ENCODE measurements at places on chromosomes 2 and 18.

- no peak for DNase-seq
Measured at GRCh38 chr2:69580486-69580885, 63.1 kb downstream of the AAK1 start.

DNA sequence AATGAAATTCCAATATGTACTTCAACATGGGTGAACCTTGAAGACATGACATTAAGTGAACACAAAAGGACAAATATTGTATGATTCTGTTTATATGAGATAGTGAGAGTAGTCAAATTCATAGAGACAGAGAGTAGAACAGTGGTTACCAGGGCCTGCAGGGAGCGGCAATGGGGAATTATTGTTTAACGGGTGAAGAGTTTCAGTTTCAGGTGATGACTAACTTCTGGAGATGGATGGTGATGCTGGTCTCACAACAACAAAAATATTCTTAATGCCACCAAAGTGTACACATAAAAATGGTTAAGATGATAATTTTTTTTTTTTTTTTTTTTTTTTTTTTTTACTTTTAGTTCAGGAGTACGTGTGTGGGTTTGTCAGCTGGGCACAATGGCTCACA, 109.4 kb upstream of the TMEM200C start:
- peak; percentile 95 for DNase-seq

GRCh38 chr2:205022841-205023240, 477.6 kb downstream of the PARD3B start:
- DNase-seq: no peak

DNA sequence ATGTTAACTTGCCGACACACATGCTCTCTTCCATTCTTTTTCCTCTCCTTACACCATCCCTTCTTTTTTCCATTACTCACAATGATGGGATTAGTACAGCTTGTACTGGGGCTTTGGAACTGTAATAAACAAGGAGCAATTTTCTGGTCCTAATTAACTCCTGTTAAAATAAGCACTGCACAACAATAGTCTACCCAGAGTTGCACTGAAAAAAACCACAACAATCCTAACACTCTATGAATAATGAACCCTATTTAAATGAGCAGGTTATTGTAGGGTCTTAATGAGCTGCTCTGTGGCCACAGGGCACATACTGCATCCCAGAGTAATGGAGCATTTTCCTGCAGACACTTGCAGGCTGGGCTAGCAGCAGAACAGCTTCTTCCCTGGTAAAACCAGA, 380.3 kb downstream of the NRXN1 start:
- DNase-seq: no peak

- DNase-seq: no peak
Measured at GRCh38 chr18:53219853-53220252, 879.9 kb downstream of the DCC start.

DNA sequence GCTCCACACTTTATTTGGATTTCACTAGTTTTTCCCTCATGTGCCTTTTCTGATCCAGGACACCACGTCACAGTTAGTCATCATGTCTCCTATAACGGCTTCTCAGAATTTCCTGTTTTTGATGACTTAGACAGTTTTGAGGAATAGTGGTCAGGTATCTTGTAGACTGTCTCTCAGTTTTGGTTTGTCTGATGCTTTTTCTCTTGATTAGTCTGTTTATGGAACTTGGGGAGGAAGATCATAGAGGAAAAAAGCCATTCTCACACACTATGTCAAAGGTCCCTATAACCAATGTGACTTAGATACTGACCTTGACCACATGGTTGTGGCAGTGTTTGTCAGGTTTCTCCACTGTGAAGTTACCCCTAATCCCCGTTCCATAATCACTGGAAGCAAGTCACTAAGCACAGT, 89.0 kb downstream of the RAPH1 start:
- DNase-seq: no peak

GRCh38 chr2:214389334-214389733, 21.5 kb upstream of the VWC2L start:
- no peak for DNase-seq

- DNase-seq: no peak
Measured at GRCh38 chr2:37914340-37914739, 10.7 kb upstream of the RMDN2 start.

DNA sequence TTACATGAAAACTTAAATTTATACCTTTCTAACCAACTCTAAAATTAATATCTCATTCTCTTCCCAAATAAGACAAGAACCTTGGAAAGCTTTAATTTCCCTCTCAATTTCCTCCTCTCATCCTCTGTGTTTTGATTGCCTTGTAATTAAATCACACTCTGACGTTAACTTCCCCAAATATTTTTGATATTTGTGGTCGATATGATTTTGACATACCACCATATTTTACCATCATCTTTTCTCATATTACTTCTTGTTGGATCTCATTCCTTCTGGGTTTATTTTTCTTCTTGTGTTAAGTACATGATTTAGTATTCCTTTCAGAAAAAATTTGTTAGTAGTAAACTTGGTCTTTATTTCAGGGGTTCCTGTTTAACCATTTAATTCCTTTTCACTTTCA, 69.6 kb downstream of the RDH14 start:
- DNase-seq: no peak

DNA sequence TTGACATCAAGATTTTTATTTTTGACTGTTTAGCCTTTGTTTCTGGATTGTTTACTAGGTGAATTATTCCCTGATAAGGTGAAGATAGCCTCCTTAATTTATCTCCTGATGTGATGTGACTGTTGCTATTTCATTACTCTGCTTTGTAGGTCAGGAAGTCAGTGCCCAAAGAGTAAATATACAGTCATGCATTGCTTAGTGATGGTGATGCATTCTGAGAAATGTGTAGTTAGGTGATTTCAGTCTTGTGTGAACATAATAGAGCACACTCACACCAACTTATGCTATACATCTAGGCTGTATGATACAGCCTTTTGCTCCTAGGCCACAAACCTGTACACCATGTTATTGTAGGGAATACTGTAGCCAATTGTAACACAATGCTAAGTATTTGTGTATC, 102.4 kb upstream of the THUMPD2 start:
- no peak for DNase-seq

- DNase-seq: no peak
Measured at GRCh38 chr2:230902180-230902899, 22.7 kb downstream of the GPR55 start.

DNA sequence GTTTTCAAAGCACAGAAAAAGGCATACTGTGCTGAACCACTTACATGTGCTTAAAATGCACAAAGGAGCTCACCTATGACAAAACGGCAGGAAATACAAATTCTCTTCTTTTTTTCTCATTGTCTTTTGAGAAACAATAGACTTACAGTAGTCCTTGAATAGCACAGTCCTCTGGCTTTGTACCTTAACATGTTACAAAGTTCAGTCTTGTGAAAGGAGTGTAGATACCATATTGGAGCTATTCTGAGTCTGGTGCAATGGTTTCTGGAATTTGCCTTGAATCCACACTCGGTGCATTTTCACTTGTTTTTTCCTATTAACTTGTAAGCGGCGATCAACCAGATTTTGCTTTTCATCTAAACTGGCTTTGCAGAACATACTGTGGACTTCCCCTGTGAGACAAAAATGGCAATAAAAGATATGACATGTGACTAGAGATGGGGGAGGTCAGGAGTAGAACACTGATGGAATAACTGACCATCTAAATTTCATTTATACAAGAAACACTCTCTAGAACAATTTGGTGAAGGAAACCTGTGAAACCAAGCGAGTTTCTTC, 109.7 kb downstream of the METTL8 start:
- DNase-seq: no peak

GRCh38 chr2:175726223-175726622, 275.8 kb downstream of the LNPK start:
- no peak for DNase-seq

- no peak for DNase-seq
Measured at GRCh38 chr2:102065675-102066252, 74.0 kb downstream of the IL1R2 start.

DNA sequence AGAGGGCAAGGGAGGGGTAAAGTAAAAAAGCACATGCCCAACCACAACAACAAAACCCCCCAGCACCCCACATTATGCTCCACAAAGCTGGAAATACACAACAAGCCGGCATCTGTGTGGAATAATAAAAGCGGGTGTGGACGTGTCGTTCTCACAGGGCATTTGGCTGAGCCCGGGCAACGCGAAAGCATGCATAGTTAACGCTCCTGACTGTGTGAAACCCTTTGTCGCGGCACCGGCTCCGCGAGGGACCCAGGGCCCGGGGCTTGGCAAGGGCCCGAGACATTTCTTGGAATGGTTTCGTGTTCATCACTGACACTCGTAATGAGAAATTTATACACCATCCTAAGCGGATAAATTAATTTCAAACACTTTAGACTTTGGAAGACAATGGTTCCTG, 165.6 kb downstream of the INHBB start:
- no peak for DNase-seq

GRCh38 chr2:27128668-27129571, 5.3 kb downstream of the ABHD1 start:
- no peak for DNase-seq

GRCh38 chr2:11067221-11068078, 87.8 kb upstream of the SLC66A3 start:
- DNase-seq: no peak

- no peak for DNase-seq
Measured at GRCh38 chr2:113240150-113240914, 38.4 kb downstream of the PAX8 start.

Measured in T-helper 2 cell (primary cell).